Stomach (tissue), 19 donors: ENCODE measurements at places on chromosomes 13 and 19. TPM values are rescaled to one million over a fixed set of nuclear protein-coding genes. Genes with fewer than 3 reads are reported as not detected.

The TDRD12 gene
- not detected for total RNA-seq

The ZNF728 gene
- not detected for total RNA-seq

The CEACAM3 gene
- total RNA-seq, result not detected

GRCh38 chr19:53994811-53995210 lies 3.4 kb downstream of the CACNG6 start:
- DNase-seq, result no peak
- H3K27me3 ChIP-seq, result peaks cover 17% of the 10 kb centered on the region
- peaks cover 5% of the 10 kb centered on the region for H3K4me1 ChIP-seq
- no peak overlapping the region for H3K4me3 ChIP-seq

DNA sequence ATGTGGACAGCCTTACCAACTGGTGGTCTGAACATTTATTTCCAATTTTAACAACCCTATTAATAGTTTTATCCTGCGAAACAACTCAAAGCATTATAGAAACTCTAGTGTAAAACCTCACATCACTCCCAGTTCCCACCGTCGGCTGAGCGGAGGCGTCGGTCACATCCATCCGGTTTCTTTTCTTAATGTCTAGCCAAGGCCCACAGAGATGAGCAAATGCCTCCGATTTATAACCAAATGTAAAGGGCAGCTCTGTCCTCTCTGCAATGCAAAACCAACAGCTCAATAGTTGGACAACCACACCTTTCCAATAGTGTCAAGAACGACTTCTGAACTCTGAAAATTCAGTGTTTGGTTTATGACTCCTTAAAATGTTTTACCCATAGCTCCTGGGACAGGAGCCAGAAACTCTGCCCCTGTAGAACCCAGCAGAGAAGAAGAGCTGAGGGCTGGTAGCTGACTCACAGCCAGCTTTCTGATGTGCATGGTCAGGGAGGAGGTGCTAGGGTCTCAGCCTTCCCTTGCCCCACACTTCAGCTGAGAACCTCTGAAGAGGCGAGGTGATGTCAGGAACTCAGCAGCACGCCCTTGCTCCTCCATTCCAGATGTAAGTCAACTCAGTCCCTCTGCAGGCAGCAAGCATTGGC lies 90.2 kb upstream of the UQCRFS1 start:
- no peaks in the 10 kb centered on the region for H3K36me3 ChIP-seq
- no peak for DNase-seq
- H3K4me3 ChIP-seq, result no peak overlapping the region
- H3K27ac ChIP-seq, result no peak overlapping the region
- H3K4me1 ChIP-seq, result no peaks in the 10 kb centered on the region
- H3K27me3 ChIP-seq, result peaks cover 40% of the 10 kb centered on the region

DNA sequence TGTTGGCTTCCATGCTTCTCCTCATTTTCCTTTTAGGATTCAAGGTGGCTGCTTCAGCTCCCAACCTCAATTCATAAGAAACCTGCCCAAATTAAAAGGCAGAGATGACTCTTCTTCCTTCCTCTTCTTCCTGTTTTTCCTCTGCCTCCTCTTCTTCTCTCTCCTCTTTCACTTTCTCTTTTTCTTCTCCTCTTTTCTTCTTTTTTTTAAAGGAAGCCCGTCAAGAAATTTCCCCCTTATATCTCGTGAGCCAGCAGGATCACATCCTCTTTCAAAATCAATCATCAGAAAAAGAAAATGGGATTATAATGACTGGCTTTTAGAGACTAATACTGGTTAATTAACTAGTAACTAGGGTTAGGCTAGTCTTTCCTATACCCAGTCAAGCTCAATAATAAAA lies 220.3 kb downstream of the NBEA start:
- no peaks in the 10 kb centered on the region for H3K27me3 ChIP-seq
- no peak overlapping the region for H3K4me3 ChIP-seq
- no peaks in the 10 kb centered on the region for H3K36me3 ChIP-seq
- H3K27ac ChIP-seq, result no peak overlapping the region
- no peak for DNase-seq
- H3K4me1 ChIP-seq, result peaks cover 9% of the 10 kb centered on the region
